Fibroblast of lung (primary cell): ENCODE measurements at places on chromosomes 5 and 9.

GRCh38 chr9:86079421-86079831 lies 19.9 kb downstream of the GOLM1 start:
- DNase-seq = no peak

DNA sequence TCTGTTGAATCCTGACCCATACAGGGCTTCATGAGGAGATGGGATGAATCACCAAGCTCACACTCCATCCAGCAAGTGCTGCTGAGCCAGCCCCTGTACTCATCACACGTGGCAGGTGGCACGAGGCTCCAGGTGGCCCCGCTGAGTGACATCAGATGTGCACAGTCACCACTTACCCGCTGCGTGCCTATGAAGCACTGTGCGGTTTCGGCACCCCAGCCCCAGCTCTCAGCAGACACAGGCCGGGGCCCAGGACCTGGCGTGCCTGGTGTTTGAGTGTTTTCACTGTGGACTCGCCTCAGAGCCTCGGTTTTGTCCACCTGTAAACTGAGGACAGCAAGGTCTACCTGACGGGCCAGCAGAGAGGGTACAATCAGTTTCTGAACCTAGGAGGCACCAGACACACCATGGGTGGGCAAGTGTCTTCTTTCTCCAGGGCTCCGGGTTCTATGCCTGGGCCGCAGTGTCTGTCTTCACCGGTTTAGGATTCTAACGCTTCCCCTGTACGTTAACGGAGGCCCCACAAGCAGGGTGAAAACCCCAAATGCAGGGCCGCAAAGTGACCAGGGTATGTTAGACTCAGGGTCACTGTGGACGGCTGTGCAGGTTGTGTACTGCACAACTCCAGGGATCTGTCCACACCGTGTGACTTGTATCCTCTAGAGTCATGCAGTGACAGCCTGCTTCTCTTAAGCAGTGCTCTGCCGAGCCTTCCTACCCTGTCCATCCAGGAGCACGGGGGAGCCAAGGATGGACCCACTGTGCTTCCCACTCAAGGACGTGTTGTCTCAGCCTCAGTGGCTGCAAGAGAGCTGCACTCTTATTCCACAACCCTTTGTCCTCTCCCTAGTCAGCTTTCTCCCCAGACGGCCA lies 44.3 kb upstream of the COL5A1 start:
- peak; percentile 79 for DNase-seq

DNA sequence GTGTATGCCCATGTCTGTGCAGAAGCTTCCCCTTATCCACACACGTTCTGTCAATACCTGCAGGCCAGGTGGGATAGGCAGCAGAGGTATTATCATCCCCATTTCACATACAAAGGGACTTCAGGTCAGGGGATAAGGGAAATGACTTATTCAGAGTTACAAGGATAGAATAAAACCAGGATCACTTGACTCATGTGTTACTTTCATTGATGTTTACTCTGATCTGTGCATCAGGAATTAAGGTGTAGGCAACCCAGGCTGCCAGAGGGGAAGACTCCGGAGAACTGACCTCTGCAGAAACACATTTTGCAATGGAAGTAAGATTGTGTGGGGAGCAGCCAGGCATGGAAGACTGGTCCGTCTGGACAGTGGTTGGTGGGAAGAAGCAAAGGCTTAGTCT lies 74.2 kb upstream of the FSTL4 start:
- no peak for DNase-seq

DNA sequence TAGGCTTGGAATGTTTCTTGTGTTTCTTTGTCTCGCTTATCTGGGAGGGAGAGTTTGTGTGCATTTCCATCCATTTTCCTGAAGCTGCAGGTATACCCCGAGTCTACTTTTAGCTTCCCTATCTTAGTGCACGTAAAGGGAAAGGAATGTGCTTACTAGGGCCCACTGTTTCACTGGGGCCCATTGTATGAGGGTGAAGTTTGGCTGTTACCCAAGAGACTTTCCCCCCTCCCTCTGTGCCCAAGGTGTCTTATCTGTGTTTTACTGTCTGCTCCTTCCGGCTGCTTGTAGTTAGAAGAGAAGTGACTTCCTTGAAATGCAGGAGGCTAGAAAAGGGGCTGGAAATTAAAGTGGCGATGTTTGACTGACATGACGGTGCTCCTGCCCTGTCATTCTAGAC lies 12.1 kb upstream of the BTNL3 start:
- no peak for DNase-seq

GRCh38 chr9:121929893-121930875 lies 162.9 kb downstream of the TTLL11 start:
- no peak for DNase-seq

- DNase-seq = peak; percentile 17
Observed at GRCh38 chr9:105295986-105296385, 51.5 kb downstream of the SLC44A1 start.

DNA sequence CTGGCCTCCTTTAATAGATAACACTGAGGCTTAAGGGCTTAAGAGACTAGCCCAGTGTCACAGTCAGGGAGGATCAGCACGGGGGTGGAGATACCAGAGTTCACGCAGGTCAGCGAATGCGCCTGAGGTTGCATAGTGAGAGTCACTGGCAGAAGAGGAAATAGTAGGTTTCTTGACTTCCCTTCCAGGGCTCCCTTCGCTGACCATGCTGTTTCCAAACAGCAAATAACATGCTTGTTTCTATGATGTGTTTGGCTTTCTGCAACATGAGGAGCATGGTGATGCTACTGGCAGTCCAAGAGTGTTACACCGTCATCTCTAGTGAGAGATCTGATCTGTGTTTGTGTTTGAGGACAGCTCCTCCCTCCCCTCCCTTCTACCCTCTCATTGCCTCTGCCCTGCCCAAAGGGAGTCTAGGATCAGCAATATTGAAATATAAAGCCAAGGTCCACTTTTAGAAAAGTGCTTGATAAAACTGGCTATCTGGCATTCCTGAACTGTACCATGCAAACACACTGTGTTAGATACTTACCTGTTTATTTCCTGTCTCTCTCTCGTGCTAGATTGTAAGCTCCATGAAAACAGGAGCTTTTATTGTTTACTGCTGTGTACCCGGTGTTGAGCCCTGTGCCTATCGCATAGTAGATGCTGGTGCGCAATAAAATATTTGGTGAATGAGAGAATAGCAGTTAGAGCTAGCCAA lies 12.3 kb downstream of the TLE4 start:
- no peak for DNase-seq
